ENCODE measurements at places on chromosomes 16 and 17.

- no peak for DNase-seq
Measured at GRCh38 chr17:28040406-28040805, 2.1 kb upstream of the NLK start.

GRCh38 chr16:89217388-89218191 is at the start of gene ZNF778:
Gene ZNF778 (plus strand): TSS chr16:89217703. CDS start chr16:89221128, 3,425 bp downstream.
- DNase-seq: peak; percentile 76

DNA sequence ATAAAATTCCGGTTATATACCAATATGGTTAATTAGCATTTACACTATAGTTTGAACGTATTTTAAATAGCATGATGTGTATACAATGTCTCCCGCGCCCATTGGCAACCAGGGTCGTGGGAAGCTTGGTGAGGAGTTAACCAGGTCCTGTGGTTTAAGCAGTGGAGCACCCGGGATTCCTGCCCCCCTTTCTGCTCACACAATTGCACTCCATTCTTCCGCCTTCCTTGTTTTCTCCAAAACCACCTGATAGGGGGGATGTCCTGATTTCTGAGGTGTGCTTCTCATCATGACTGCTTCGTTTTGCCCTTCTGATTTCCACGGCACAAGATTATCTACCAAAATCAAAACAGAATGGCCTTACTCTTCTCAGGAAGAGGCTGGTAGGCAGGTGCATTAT is 35.8 kb downstream of the WIPI1 start:
- DNase-seq: no peak

DNA sequence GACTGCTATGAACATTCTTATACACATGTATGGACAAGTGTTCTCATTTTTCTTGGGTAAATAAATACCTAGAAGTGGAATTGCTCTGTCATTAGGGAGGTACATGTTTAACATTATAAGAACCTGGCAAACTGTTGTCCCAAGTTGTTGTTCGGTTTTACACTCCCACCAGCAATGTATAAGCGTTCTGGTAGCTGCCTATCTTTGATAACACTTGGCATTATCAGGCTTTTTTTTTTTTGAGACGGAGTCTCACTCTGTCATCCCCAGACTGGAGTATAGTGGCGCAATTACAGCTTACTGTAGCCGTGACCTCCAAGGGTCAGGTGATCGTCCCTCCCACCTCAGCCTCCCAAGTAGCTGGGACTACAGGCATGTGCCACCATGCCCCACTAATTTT is 16.3 kb downstream of the ATAD5 start:
- no peak for DNase-seq

GRCh38 chr17:47969930-47970724 is 786 bp upstream of the CDK5RAP3 start:
- DNase-seq: no peak

DNA sequence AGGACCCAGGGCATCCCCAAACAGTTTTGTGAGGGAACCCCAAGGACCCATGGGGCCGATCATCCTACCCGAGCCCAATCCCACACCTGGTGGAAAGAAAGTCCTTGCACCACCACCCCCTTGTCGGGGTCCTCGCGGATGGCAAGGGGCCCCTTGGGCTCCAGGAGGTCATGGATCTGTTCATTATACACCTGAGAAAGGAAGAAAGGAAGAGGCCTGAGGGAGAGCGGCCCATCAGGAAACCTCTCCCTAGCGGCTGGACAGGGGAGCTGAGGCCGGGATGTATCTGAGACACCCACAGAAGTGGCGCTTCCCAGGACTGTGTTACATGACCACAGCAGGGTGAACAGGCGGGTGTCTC is 12.8 kb downstream of the KIF18B start:
- DNase-seq: no peak

DNA sequence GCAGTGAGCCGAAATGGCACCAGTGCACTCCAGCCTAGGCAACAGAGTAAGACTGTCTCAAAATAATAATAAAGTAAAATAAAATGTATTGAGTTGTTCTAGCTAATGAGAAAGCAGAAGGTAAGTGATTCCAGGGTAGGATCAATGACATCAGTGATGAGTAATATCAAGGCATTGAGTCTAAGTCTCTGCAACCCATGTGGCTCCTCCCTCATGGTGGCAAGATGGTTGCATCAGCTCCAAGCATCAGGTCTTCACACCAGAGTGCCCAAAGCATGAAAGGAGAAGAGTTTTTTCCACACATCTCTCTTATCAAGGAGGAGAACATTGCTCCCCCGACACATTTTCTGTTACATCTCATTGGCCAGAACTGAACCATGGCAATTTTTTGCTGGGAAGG is 34.8 kb upstream of the GAS7 start:
- no peak for DNase-seq
